ENCODE measurements at places on chromosomes 11 and 22. TPM values are rescaled to one million over a fixed set of nuclear protein-coding genes. Genes with fewer than 3 reads are reported as not detected.

DNA sequence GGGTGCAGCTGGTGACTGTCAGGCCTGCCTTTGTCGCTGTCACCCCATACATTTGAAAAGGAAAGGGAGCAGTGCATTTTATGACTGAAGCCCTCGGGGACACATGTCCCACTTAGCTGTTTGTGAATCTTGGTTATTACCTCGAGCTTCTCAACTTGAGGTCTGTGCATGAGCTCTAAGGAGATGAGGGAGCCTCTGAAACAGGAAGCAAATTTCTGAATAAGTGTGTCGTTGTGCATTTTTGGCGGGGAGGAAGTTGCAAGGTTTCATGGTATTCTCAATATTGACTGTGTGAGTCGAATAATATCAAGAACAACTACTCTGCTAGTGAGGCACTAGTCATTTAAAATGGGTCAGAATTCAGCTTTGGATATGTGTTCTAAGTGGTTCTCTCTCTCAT lies 149.7 kb upstream of the PLET1 start:
- DNase-seq = no peak
- H3K27me3 ChIP-seq = no peaks in the 10 kb centered on the region
- H3K4me3 ChIP-seq = no peak overlapping the region

DNA sequence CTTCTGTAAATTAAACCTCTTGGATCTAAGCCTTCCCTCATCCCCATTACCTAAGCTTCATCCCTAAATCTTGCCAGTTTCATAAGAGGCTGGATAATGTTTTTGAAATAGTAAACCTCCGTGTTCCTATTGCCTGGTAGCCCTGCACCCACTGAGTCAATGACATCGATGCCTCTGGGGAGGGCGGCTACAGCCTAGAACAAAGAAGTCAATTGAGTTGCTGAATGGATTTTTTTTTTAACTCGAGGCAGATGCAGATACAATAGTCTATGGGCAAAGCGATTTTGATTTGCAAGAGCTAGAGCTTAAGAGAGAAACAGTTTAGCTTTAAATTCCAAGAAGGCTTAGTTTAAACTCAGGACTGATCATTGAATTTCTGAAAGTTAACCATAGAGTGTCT lies 121.3 kb downstream of the NECTIN1 start:
- peaks cover 9% of the 10 kb centered on the region for H3K27me3 ChIP-seq
- DNase-seq = no peak
- H3K4me1 ChIP-seq = no peaks in the 10 kb centered on the region
- no peak overlapping the region for H3K4me3 ChIP-seq

DNA sequence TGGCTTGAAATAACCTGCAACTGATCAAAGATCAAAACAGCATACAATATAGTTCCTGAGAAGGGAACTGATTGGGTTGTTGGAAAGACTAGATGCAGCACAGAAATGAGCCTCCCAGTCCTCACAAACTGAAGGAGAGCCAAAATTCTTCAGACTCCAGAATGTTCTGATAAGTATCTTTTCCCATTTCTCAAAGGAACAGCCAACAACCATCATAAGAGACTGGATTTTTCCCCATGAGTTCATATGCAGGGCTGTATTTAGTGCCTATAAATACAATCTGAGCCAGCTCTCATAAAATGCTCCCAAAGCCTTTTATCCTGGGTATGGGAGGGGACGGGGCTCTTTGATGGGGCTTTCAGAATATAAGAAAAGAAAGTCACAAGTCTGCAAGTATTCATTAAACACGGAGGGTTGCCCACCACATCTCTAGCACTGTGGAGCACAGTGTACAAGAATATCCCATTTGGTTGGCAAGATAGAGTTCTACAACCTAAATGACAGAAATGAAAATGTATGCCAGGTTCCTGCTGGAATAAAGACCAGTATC lies 50.7 kb upstream of the LYVE1 start:
- peaks cover 6% of the 10 kb centered on the region for H3K27me3 ChIP-seq
- peaks cover 10% of the 10 kb centered on the region for H3K4me1 ChIP-seq
- no peak for DNase-seq
- H3K36me3 ChIP-seq = no peaks in the 10 kb centered on the region
- no peak overlapping the region for H3K4me3 ChIP-seq

USP2 gene
- 0.35 TPM for total RNA-seq
